ENCODE measurements at places on chromosomes 5 and 9.

DNA sequence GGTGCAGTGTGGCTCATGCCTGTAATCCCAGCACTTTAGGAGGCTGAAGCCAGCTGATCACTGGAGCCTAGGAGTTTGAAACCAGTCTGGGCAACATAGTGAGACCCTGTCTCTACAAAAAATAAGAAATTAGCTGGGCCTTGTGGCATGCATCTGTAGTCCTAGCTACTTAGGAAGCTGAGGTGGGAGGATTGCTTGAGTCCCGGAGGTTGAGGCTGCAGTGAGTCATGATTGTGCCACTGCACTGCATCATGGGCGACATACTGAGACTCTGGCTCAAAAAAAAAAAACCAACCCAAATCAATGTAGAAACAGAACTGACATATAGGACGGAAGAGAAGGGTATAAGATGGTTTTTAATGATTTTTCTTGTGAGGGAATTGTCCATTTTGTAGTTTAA lies 27.7 kb downstream of the G3BP1 start:
- no peak for DNase-seq

DNA sequence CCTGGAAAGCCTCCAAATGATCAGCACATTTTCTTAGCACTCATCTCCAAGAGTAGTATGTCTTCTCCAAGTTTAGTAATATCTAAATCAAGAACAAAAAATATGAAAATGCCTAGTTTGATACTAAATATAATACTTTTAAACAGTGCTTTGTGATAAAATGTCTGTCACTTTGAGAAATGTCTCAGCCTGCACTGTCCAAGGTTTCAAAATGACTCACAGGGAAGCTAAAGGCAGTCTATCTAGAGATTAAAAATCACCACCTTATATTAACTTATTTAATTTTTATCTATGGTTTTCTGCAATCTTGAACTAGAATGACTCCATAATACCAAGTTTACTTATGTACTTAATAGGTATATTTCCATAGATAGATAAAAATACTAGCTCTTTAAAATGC lies 633.0 kb upstream of the C9orf72 start:
- DNase-seq, result no peak

DNA sequence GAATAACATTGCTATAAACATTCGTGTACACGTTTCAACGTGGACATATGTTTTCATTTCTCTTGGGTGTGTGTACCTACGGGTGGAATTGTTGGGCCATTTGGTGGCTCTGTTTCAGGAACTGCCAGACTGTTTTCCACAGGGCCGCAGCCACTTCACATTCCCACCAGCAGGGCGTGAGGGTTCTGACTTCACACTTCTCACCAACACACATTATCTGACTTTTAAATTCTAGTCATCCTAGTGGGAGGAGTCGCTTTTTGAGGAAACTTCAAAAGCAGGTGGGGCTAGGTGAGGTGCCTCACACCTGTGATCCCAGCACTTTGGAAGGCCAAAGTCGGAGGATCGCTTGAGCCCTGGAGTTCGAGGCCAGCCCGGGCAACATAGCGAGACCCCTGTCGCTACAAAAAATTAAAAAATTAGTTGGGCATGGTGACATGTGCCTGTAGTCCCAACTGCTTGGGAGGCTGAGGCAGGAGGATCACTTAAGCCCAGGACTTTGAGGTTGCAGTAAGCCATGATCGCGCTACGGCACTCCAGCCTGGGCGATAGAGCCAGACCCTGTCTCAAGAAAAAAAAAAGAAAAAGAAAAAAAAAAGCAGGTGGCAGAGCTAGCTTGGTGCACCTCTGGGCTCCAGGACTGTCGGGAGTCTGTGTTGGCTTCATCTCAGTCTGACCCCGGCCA lies 28.5 kb downstream of the TSPAN17 start:
- peak; percentile 70 for DNase-seq

- no peak for DNase-seq
These were observed 223.2 kb downstream of the PBX3 start for GRCh38 chr9:125970340-125970739.

DNA sequence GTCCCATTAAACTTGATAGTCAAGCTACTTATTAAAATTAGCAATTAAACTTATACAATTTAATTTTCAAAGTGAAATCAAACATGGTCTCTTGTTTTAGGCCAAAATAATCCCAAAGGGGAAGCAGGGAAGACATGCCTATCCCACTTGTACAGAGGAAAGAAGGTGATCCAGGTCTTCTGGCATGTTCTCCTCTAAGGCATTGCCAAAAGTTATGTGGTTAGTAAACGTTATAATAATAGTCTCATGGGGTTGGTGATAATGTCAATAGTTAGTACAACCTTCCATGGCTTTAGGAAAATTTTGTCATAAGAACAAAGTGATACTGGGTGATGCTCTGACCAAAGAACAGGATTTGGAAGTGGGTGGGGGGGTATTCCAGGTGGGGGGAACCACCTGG lies 52.8 kb downstream of the ROR2 start:
- DNase-seq, result no peak

- no peak for DNase-seq
These were observed 298.3 kb downstream of the CSNK1G3 start for GRCh38 chr5:123810253-123810652.

- no peak for DNase-seq
These were observed 272.6 kb upstream of the IRX2 start for GRCh38 chr5:3024126-3024525.

- DNase-seq, result no peak
These were observed 292.1 kb upstream of the ELAVL2 start for GRCh38 chr9:24118190-24118589.

- no peak for DNase-seq
These were observed 94.9 kb downstream of the TMEM174 start for GRCh38 chr5:73267766-73268435.

DNA sequence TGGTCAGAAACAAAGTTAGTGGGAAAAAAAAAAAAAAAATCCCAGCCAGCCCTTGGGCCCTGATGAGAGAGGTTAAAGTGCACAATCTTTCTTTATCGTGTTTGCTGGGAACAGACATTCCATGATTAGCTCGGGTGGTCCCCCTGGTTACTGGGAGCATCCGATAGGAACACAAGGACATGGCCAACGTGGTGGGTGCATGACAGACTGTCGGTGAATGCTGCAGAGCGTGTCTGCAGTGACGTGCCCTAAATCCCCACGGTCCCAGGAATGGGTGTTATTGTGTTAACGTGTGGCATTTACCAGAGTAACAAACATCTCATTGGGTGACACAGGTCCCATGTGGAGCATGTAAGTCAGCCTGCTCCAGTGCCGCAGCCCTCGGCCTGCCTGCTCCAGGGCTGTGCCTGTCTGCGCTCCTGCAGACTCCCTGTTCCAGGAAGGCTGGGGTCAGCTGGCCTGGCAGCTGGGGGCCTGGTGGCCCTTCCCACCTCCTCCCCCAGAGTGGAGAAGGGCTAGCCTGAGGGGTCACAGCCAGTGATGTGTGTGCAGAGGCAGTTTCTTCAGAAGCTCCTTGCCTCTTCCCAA lies 34.3 kb upstream of the TBC1D2 start:
- DNase-seq, result no peak

DNA sequence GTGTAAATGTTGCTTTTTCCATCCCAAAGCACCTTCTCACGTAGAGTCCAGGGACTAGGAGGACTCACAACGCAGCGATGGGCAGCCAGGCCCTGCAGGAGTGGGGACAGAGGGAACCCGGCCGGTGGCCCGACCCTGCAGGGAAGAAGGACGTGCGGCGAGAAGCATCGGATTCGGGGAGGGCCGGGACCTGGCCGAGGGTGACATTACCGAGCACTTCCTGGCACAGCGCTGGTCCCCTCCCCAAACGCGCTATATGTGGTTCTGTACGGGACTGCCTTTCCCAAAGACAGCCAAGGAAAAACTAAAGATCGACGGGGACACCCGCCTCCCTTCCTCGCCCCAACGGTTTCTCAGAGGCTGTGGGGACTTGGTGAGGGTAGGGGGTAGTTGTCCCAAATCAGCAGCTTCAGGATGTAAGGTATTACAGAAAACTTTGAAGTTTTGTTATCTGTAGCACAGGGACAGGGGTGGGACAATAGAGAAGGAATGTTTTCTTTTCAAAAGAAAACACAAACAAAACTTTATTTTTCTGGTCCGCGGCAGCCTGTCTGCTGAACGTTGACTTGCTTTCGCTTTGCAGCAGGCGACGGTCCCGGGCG lies 887 bp upstream of the MAP3K1 start:
- DNase-seq, result no peak

DNA sequence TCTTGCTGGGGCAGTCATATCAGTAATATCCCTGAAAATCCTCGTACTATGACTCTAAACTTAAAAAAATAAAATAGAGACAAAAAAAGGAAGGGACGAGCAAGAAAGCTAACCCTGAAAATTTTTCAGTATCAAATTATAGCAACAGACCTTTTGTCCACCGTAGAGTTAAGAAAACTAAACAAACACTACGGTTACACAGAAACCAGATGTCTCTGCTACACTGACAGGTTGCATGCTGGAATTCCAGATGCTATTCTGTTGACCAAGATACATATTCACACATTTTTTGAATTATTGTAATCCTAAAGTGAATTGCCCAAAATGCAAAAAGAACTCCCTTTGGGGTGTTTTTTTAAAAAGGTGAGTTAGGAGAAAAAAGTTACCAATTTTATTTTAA lies 66.9 kb upstream of the SELENOP start:
- DNase-seq, result no peak

DNA sequence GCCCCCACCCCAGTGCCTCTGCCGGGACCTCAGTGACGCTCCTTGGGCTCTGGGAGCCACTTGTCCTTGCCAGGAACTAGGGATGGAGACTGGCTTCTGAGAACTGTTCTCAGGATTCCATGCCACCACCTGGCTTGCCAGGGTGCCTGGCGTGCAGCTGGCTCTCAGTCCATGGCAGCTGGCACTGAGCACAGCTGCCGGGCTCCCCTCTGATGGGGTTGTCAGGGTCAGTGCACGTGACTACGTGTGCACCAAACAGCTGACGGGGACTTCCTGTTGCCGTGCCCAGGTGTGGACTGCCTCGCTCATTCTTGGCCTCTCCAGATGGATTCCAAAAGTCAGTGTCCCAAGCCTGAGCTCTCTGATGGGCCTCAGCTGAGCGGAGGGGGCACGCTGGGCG lies 9.4 kb downstream of the KCNT1 start:
- DNase-seq, result no peak

- DNase-seq, result no peak
These were observed 245.0 kb downstream of the TAF11L14 start for GRCh38 chr5:17879276-17879675.

DNA sequence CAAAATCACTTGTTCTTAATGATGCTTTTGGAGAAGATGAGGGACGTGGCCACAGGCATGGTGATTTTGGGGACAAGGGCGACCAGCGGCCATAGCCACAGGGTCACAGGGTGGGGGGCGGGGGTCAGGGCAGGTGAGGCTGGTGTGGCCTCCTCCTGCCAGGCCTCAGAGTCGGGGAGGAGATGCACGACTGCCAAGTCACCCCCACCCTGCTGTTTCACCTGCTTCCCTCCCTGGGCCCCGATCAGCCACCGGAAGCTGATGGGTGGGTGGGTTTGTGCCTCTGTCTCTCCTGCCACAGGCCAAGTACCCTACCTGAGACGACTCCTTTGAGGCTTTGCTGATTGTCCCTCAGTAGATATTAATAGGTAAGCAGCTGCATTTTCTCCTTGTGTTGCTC lies 199.3 kb downstream of the PAX5 start:
- DNase-seq, result no peak

DNA sequence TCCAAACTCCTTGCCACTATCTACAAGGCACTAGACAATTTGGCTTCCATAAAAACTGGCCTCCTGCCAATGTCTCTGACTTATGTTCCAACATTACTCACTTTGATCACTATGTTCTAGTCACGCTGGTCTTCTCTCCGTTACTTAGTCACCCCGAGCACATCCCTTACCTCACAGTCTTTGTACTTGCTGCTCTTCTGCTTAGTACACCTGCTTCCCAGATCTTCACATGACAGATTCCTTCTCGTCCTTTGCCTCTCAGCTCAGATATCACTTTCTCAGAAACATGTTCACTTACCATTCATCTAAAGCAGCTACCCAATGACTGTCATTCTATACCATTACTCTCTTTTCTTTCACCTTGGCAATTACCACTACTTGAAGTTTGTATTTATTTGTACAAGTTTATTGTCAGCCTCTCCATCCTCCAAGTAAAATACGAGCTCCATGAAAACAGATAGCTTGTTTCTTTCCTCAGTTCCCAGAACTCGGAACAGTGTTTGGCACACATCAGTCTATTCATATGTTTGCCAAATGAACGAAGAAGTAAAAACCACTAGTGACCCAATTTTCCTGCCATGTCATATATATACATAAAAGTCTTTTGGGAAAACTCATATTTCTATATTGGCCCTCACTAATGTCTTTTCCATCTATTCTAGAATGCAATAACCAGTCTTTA lies 5.9 kb upstream of the SLC22A5 start:
- DNase-seq, result no peak

- DNase-seq, result no peak
These were observed 82.9 kb downstream of the CEMIP2 start for GRCh38 chr9:71685394-71685793.

DNA sequence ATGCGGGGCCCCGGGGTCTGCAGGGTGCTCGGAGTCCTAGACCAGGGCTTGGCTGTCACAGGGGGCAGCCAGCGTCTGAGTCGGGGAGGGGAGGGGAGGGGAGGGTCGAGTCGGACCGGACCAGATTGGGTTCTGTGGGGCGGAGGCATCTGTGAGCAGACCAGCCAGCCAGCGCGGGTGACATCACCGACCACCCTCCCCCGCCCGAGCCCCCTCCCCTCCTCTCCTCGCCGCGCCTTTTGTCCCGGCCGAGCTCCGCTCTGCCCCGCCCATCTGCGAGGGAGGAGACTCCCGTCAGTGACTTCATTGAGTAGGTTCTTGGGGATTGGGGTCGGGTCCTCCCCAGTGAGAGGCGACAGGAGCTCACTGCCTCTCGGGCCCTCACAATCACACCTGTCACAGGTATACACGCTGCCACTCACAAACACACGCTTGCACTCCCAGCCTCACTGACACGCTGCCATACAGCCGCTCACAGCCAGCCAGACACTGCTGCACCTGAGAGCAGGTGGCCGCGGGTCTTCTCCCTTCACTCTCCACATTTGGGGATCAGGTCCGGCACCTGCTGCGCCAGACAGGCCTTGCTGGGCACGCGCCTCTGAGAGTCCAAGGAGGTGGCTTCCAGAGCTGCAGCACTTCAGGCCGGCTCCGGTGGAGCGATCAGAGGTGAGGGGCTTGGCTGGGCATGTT lies 546 bp downstream of the DNAJB5 start:
- peak; percentile 92 for DNase-seq

- no peak for DNase-seq
These were observed 5.0 kb upstream of the MRNIP start for GRCh38 chr5:179863449-179864085.

GRCh38 chr9:129988607-129989361 lies 54.2 kb downstream of the FNBP1 start:
- no peak for DNase-seq

- DNase-seq, result no peak
These were observed 68.4 kb upstream of the RARS1 start for GRCh38 chr5:168417731-168418429.

GRCh38 chr5:74903165-74903787 lies 37.1 kb upstream of the FAM169A start:
- peak; percentile 28 for DNase-seq

DNA sequence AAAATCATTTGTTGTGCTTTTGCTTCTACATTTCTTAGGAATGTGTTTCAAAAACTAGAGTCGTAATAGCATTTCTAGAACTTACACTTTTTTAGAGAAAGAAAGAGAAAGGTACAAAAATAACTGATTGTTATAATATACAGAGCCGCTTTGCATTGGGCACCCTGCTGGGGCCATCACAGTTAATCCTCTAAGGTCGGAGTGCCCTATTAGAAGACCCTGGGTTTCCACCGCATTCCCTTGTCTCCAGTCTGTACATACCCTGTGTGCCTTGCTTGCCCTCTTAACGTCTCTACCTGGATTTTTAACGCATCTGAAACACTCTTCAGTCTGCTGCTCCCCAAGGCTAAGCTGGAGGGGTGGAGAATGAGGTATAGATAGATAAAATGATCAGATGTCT lies 1.3 kb downstream of the MARVELD2 start:
- DNase-seq, result no peak

All from glutamatergic neuron (in vitro differentiated cells).